Suppressor macrophage treated with lipopolysaccharide for 4 hours (primary cell): ENCODE measurements at places on chromosomes 16 and 17.

DNA sequence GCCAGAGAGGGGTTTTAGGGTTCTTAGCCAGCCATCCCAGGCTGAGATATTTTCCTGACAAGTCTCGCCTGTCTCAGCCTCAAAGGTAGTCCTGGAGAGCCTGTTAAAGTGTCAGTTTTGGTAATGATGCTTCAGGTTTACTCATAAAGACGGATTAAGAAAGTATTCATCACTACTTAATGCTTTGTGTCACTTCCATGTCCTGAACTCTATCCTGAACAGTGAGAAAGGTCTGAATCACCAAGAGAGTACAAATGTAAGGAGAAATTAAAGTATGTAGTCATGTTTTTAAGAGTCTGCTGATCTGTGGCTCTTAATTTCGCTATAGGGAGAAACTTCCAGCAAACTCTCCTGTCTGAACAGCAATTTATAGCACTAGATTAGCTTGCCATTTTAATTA is 14.0 kb downstream of the RPGRIP1L start:
- DNase-seq: no peak

GRCh38 chr17:64183815-64184214 is 53.9 kb upstream of the ERN1 start:
- peak; percentile 78 for DNase-seq

GRCh38 chr17:2222901-2223616 is 80.5 kb downstream of the SMG6 start:
- no peak for DNase-seq

DNA sequence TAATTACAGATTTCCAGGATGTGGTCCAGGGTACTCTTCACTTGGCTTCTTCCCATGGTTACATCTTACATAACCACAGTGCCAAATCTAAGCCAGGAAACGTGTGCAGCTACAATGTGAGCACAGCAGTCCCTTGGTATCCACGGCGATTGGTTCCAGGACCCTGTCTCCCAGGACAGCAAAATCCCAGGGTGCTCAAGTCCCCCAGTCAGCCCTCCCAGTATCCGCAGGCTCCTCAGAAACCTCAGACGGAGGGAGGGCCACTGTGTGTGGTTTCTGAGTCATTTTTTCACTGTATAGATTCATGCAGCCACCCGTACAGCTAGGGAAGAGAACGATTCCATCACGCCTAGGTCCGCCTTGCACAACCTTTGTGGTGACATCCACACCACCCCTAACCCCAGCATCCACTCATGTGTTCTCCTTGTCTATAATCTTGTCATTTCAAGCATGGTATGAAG is 11.1 kb upstream of the ATP2C2 start:
- DNase-seq: peak; percentile 72

- no peak for DNase-seq
Measured at GRCh38 chr17:63544467-63545301, 5.6 kb upstream of the DCAF7 start.

DNA sequence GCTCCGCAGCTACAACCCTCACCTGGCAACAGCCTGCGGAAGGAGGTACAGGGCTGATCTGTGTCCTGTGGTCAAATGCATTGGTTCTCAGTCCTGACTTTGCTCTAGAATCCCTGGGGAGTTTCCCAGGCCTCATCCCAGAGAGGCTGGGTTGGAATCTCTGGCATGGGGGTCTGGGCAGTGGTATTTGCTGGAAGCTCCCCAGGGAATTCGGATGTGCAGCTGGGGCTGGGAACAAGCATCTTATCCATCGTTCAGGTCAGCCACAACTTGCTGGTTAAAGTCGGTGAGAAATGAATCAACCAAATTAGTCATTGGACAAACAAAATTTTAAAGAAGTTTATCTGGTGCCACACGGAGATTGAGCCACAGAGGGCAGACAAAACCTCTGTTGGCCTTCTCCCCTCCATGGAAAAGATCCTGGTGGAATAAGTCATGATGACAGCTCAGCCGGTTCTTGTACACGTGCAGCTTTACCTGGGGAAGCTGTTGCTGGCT is 231.2 kb downstream of the FOXL1 start:
- no peak for DNase-seq

GRCh38 chr16:59324462-59324861 is 590.3 kb upstream of the GOT2 start:
- peak; percentile 2 for DNase-seq

DNA sequence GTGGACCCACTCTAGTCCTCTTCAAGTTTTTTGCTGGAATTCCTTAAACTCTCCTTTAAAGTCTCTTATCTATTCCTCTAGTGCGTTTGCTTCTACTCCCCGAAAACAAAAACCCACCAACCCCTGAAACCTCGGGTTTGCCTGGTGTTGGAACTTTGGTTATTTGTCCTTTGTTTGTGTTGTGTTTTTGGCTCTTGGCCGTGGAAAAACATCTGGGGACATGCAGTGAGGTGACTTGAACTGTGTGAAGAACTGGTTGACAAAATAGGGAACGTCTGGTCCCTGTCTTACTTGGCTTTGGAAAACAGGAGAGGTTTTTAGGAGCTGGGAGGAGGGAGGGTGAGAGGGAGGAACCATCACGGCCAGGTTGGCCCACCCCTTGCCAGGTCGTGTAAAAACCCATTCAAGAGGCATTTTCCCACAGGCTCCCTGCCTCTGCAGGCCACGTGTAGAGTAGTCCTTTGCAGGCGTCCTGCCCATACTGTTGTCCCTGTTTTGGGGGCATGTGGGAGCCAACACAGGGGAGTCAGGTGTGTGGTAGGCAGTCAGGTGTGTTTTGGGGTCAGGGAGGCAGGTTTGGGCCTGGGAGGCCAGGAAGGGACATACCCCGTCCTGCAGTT is 169.3 kb downstream of the RAB11FIP4 start:
- no peak for DNase-seq

DNA sequence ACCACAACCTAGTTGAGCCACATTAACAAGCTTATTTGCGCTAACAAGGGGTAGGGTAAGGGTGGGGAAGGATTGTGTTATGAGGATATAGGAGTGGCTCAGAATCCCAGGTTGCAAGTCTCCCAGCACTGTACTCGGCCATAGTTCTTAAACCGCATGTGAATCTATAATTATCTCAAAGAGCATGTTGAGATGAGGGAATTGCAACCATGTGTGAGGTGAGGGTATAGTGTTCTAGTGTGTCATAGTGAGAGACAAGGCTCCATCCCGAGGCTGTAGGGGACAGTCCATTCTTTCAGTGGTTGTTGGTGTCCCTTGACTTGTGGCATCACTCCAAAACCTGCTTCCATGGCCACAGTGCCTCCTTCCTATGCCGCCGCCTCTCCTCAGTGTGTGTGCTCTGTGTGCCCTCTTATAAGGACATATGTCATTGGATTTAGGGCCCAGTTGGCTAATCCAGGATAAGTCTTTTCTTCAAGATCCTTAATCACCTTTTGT is 22.7 kb upstream of the ATP5MC1 start:
- no peak for DNase-seq

DNA sequence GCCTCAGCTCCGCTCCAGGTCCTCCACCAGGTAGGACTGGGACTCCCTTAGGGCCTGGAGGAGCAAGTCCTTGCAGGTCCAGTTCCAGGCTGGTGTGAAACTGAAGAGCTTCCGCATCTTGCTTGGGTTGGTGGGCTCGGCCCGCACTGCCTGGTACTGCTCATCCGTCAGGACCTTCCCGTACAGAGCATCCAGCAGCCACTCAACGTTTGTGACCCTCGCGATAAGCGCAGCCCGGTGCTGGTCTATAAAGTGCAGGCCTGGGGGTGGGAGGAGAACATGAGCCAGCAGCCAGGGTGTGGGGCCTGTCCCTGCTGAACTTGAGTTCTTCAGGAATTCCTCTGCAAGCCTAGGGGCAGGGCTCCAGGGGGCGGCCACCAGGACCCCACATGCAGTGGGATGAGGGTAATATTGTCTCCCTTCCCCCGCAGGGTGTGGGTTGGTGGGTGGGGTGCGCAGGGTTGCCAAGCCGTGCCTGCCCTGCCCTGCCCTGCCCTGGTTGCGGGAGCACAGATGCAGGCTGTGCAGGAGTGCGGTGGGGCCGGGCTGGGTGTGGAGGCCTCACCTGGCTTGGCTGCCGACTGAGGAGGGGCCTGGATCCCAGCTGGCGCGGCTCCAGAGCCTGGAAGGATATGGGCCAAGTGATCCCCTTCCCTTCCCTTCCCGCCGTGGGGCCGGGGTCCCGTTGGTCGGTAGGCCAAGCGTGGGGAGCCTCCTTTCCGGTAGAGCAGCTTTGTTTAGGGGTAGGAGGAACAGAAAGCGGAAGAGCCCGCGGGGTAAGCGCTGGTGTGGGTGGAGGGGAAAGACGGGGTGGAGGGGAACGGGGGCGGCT is 762 bp downstream of the PYCARD start:
- peak; percentile 53 for DNase-seq

DNA sequence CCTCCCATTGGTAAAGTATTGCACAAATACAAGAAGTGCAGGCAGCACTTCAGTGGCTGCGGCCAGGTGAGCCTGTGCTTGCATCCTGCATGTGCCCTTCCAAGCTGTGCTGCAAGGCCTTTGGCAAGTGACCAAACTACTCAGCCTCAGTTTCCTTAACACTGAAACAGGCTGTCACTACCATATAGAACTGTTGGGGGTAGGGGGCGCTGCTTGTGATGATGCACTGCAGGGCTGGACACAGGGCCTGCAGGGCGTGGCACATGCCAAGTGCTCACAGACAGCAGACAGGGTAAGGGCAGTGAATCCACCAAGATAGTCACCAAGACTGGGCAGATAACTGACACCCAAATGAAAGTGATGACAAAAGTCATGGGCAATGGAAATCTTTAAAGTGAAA is 65.6 kb upstream of the SREBF1 start:
- no peak for DNase-seq

DNA sequence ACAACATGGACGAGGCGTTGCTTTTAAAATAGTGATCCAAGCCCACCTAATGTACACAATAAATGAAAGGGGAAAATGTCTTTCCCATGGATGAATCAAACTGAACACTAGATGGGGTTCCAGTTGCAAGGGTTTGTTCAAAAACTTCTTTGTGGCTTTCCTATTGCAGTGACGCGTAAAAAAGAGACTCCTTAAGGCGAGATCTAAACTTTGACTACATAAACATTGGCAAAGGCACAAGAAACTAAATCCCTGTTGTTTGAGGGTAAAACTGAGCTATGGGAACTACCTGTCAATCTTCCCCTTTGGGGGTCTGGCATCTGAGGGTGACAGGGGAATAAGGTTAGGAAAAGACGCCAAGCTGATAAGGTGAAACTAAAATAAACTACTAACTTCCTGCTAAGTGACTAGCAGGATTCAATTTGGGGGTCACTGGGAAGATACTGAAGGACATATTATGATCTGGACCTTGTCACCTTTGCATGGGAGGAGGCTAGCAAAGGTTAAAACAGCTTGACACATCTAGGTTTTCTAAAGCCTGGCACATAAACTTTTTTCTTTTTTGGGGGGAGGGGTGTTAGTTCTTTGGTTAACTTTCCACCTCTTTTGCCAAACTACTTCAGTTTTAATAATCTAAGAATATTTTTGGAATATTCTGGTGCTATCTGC is 4.7 kb downstream of the SALL1 start:
- no peak for DNase-seq

DNA sequence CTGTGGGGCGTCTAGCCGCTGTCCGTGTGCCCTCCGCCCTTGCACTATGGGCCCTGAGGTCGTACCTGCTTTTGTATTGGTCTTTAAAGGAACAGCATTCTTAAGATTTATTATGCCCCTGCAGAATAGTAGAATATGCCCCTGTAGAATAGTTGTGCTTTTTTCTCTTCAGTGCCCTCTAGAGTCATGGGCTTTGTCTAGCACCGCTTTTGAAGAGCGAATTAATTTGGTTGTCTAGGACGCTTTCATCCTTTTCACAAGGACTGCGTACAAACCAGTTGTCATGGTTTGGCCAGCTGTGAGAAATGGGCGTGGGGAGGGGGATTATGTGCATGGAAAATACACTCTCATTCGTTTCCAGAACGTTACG is 621 bp downstream of the CEP95 start:
- DNase-seq: peak; percentile 54

DNA sequence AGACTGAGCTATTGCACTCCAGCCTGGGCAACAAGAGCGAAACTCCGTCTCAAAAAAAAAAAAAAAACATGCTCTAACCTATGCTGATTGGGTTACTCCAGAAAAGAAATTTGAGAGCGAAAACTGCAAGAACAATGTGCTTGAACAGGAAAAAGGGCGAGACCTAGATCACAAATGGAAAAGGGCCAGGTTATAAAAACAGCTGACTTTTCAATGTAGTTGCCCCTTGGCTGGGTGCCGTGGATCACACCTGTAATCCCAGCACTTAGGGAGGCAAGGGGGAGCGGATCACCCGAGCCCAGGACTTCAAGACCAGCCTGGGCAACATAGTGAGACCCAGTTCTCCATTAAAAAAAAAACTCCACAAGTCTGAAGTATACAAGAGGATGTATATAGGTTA is 48.8 kb downstream of the MRM3 start:
- DNase-seq: no peak

DNA sequence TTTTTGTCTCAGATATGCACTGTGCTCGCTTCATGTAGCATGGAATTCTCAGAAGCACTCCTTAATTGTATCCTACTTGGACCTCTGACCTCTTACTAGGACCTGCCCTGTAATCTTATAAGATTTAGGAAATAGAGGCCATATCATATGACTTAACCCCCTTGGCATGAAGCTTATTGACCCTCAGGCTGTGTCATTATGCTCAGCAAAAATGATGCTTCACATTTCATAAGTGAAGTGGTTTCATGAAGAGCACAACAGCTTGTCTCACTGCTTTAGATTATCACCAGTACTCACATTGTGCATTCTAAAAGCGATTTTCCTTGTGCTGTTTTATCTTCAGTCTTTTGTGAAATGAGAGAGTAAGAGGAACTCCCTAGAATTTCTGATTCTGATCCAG is 6.4 kb downstream of the PHKB start:
- no peak for DNase-seq

DNA sequence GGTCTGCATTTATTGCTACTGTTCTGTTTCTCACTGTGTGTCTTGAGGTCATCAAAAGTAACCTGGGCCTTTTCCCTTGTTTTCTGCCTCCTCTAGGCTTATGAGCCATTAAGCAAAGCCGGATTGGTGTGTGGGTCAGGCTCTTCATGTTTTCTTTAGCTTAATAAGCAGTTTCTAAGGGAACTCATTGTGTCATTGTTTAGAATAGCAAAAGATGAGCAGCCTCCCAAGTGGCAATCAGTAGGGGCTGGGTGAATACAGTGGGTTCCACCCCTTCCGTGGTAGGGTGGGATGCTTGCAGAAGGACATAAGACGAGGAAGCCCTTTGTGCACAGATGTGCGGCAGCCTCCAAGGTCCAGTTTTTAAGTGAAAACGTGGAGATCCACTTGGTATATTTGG is 34.5 kb downstream of the ABCC1 start:
- no peak for DNase-seq

DNA sequence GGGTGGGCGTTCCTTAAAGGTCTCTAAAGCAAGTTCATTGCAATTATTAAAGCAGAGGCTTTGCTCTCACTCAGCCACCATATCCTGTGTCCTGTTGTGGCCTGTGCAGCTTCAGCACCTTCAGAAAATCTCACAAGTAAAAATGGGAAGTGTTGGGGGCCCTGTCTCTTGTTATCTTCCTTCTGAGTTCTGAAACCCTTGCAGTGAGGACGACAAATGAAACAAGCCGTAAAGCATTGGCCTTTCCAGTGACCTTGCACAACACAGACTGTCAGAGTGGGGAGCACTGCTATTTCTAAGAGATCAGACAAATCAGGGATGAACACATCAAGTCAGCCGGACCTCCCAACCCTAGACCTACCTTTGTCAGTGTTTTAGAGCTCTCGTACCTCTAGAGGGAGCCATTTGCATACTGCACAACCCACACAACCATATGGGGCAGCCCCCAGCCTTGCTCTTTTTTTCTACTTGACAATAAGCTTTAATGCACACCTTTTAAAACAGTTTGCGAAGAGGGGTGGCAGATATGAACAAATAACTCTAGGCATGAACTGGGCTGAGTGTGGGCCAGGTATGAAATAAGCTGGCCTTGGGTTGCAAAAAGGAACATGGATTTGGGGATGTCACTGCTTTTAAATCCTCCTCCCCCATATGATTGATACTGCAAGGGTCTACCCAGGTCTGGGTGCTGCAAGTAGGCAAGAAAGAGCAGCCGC is 89.8 kb downstream of the KATNIP start:
- peak; percentile 46 for DNase-seq
